ENCODE measurements at places on chromosomes 5 and 9. TPM values are rescaled to one million over a fixed set of nuclear protein-coding genes. Genes with fewer than 3 reads are reported as not detected.

DNA sequence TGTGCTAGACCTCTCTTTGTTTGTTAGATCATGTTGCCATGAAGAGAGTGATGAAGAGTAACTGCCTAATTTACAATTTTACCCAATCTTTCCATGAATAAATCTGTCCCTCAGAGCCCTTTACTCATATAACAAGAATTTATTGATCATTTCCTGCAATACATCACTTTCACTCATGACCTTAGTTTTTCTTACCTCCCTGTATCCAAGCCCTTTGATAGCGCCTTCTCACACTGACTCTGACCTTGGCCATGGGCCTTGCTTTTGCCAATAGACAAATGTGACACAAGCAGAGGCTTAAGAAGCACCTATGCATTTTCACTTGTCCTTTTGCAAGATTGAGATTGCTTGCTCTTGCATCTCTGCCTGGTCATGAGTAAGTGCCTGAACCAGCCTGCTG, 288.1 kb downstream of the NNT start:
- no peak overlapping the region for H3K4me3 ChIP-seq
- H3K27me3 ChIP-seq: no peaks in the 10 kb centered on the region
- no peaks in the 10 kb centered on the region for H3K36me3 ChIP-seq
- DNase-seq: no peak
- no peaks in the 10 kb centered on the region for H3K4me1 ChIP-seq

DNA sequence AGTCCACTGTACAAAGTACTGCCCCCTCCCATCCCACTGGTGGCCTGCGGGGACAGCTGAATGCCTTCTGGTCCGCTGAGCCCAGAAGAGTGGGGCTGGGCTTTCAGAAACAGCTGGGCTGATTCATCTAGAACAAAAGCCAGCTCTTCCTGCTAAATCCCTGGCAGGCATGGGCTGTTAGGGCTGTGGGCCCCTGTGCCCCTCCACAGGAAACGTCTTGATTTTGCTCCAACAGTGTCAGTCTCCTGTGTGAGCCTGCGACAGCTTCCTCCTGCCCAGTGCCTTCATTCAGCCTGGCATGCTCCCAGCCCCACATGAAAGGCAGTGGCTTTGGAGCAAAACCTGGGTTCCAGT, 6.9 kb upstream of the GSN start:
- no peak overlapping the region for H3K27ac ChIP-seq
- H3K4me1 ChIP-seq: no peaks in the 10 kb centered on the region
- no peak for DNase-seq
- no peaks in the 10 kb centered on the region for H3K27me3 ChIP-seq
- no peak overlapping the region for H3K4me3 ChIP-seq
- H3K36me3 ChIP-seq: no peaks in the 10 kb centered on the region

DNA sequence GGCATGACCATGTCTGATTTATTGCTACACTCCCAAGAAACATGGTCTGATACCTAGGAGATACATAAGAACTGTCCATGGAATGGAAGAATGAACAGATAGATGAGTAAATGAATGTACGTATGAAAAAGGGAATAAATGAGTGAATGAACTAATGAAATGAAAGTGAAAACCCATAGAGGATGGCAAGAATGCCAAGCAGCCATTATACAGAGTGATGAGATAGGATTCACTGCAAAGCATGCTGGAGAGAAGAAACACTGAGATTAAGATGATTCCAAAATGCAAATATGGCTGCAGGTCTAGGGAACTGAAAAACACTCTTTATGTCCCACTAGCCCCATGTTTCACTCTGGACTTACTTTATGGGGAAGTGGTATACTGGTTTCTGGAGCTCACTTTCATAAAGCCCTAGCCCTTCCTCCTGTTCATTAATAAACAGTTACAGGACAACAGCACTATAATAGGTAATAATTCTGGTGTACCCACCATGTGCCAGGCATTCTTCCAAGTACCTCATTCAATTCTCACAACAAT, 170.3 kb upstream of the RAD23B start:
- DNase-seq: no peak
- H3K4me1 ChIP-seq: no peaks in the 10 kb centered on the region
- H3K36me3 ChIP-seq: no peaks in the 10 kb centered on the region
- no peaks in the 10 kb centered on the region for H3K27me3 ChIP-seq
- no peak overlapping the region for H3K4me3 ChIP-seq

GRCh38 chr9:112328545-112328944, 4.9 kb downstream of the PTBP3 start:
- H3K4me1 ChIP-seq: no peaks in the 10 kb centered on the region
- H3K27me3 ChIP-seq: no peaks in the 10 kb centered on the region
- no peak overlapping the region for H3K27ac ChIP-seq
- no peaks in the 10 kb centered on the region for H3K36me3 ChIP-seq
- no peak for DNase-seq

DNA sequence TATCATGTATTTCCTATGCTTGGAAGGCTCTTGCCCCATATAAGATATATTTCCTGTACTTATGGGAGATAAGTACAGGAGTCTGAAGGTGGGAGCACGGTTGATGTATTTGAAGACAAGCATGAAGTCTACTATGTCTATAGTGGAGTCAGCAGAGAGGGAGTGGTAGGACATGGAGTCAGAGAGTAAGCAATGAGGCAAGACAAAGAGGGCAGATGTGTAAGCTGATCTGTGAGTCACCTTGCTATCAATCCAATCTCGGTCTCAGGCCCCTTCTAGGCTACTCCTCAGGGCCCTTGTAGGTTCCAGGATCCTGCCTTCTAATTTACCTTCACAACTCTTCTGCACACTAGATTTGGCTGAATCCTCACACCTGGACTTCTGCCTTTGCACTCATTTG, 105.5 kb downstream of the MACIR start:
- no peak overlapping the region for H3K27ac ChIP-seq
- no peak for DNase-seq
- H3K36me3 ChIP-seq: no peaks in the 10 kb centered on the region

- H3K4me1 ChIP-seq: no peaks in the 10 kb centered on the region
- no peak overlapping the region for H3K4me3 ChIP-seq
- H3K27me3 ChIP-seq: no peaks in the 10 kb centered on the region
- H3K27ac ChIP-seq: no peak overlapping the region
- no peak for DNase-seq
- no peaks in the 10 kb centered on the region for H3K36me3 ChIP-seq
Observed at GRCh38 chr5:90645024-90645610, 86.5 kb downstream of the ADGRV1 start.

DNA sequence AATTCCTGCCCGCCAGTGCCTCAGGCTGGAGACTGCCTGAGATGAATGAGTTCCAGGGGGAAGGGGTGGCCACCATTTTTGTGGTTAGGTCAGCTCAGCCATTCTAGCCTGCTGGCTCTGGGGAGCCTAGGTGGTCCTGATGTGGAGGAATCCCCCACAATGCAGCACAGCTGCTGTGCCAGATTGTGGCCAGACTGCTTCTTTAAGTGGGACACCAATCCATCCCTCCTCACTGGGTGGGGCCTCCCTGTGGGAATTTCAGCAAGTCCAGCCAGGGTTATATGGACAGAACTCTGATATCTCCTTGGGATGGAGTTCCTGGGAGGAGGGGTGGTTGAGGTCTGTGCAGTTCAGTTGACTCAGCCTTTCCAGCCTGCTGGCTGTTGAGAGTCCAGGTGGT, 51.2 kb upstream of the DAP start:
- no peaks in the 10 kb centered on the region for H3K27me3 ChIP-seq
- no peaks in the 10 kb centered on the region for H3K36me3 ChIP-seq
- H3K4me3 ChIP-seq: no peak overlapping the region
- H3K27ac ChIP-seq: no peak overlapping the region
- no peaks in the 10 kb centered on the region for H3K4me1 ChIP-seq
- DNase-seq: no peak

- H3K36me3 ChIP-seq: no peaks in the 10 kb centered on the region
- no peak for DNase-seq
- H3K4me3 ChIP-seq: no peak overlapping the region
- H3K4me1 ChIP-seq: no peaks in the 10 kb centered on the region
- H3K27ac ChIP-seq: no peak overlapping the region
Observed at GRCh38 chr5:67935908-67936566, 279.5 kb upstream of the PIK3R1 start.

GRCh38 chr9:15361737-15362136, 54.7 kb upstream of the TTC39B start:
- H3K27me3 ChIP-seq: no peaks in the 10 kb centered on the region
- H3K36me3 ChIP-seq: no peaks in the 10 kb centered on the region
- no peaks in the 10 kb centered on the region for H3K4me1 ChIP-seq
- no peak overlapping the region for H3K4me3 ChIP-seq
- no peak for DNase-seq
- H3K27ac ChIP-seq: no peak overlapping the region

DNA sequence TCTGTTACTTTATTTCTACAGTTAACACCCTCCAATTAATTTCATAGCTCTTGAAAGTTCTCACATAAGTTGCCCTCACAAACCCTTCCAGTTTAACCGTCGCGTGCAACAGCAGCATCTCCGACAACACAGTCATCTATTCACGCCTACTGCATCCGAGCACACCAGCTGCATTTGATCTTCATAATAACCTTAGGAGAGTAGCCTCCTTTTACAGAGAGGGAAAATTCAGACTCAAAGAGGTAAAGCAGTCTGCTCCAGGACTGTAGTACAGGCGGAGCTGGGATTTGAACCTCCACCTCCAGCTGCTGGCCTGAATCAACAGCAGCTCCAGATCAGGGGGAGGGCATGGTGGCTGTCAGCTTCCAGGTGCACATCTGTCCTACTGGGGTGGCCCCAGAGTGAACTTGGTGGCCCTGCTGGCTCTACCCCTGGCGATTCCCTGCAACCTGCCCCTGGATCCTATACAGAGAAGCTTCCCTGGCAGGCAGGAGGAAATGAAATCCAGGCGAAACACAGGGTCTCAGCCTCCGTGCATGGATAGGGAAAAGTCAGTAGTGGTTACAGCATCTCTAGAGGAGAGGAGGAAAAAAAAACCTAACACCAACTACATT, 71.6 kb upstream of the UNC5A start:
- H3K27me3 ChIP-seq: peaks cover 8% of the 10 kb centered on the region
- no peak overlapping the region for H3K4me3 ChIP-seq
- no peak for DNase-seq
- H3K36me3 ChIP-seq: no peaks in the 10 kb centered on the region

- no peaks in the 10 kb centered on the region for H3K4me1 ChIP-seq
- H3K36me3 ChIP-seq: no peaks in the 10 kb centered on the region
- no peak for DNase-seq
- H3K27ac ChIP-seq: no peak overlapping the region
- no peaks in the 10 kb centered on the region for H3K27me3 ChIP-seq
Observed at GRCh38 chr9:122526602-122527001, 491 bp downstream of the OR1N1 start.

GRCh38 chr5:1181451-1182359, 19.7 kb upstream of the SLC6A19 start:
- no peaks in the 10 kb centered on the region for H3K27me3 ChIP-seq
- H3K4me3 ChIP-seq: no peak overlapping the region
- peaks cover 30% of the 10 kb centered on the region for H3K4me1 ChIP-seq
- no peak for DNase-seq
- H3K27ac ChIP-seq: no peak overlapping the region
- H3K36me3 ChIP-seq: no peaks in the 10 kb centered on the region

DNA sequence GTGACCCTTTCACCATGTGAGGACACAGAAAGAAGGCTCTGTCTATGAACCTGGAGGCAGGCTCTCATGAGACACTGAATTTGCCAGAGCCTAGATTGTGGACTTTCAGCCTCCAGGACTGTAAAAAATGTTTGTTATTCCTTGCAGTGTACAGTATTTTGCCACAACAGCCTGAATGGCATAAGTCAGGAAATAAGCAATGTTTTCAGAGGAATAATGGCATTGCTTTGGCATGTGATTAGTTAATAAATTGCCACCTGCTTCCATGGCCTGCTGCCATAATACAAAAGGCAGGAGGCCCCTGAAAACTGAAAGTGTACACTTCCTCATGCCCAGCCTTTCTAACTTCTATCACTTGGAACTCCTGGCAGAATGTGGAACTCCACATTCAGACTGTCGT, 408.1 kb downstream of the GADD45G start:
- no peaks in the 10 kb centered on the region for H3K4me1 ChIP-seq
- DNase-seq: no peak
- H3K4me3 ChIP-seq: no peak overlapping the region
- no peaks in the 10 kb centered on the region for H3K27me3 ChIP-seq

DNA sequence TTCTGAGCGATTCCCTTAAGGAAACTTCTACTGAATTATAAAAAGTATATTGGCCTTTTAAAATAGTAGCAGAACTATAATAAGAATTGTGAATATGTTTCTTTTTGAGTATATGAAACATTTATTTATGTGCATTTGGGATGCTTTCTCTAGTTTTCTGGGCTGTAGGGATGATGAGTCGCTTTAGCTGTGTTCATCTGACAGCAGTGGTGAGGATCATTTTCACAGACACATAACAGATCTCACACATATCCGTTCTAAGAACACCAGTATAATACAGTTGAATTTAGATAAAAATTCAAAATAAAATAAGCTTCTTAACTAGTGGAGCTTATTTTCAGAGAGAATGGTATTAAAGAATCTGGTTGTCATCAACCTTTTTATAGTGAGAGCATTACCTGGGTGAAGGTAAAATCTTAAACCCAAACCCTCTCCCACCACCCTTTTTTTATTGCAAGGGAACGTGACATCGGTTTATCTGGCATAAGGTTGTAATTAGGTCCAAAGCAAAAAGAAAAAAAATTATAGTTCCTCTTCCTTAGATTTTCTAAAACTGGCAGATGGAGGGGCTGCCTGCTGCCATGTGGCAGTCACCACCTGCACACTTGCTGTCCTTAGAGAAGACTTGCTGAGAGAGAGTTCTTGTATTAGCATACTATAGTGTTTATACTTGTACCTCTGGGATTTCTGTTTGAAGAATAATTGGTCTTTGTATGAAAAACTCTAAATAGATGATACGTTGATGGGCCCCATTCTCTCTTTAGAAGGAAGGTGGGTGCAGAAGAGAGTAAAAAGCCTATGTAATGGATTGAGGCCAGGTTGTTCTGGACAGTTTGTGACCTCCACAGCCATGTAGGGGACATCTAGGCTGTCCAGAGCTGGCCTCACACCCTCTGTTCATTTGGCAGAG, 86.8 kb downstream of the CAMK4 start:
- DNase-seq: no peak
- no peaks in the 10 kb centered on the region for H3K27me3 ChIP-seq
- H3K36me3 ChIP-seq: no peaks in the 10 kb centered on the region
- no peaks in the 10 kb centered on the region for H3K4me1 ChIP-seq

- H3K27ac ChIP-seq: peak overlapping the region; percentile 33
- no peaks in the 10 kb centered on the region for H3K27me3 ChIP-seq
- peaks cover 31% of the 10 kb centered on the region for H3K4me1 ChIP-seq
- H3K36me3 ChIP-seq: no peaks in the 10 kb centered on the region
- DNase-seq: no peak
- H3K4me3 ChIP-seq: no peak overlapping the region
Observed at GRCh38 chr9:127077644-127077946, 44.8 kb downstream of the ANGPTL2 start.

DNA sequence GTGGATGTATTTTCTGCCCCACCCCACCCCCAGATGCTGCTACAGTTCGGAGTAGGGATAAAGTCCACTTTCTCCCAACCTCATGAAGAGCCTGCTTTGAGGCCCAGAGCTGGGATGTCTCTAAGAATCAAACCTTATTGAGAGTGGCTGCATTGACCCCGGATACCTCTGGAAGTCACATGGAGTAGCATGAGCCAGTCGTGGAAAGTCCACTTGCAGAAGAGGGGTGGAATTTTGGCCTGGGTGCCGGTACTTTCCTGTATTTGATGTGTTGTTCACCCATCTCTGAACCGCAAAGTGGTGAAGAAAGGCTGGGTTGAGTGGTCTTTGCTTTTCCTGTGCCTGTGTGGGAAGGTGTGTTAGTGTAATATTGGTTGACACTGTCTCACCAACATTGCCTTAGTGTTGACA, 3.7 kb downstream of the OTULIN start:
- H3K27ac ChIP-seq: no peak overlapping the region
- no peaks in the 10 kb centered on the region for H3K4me1 ChIP-seq
- H3K4me3 ChIP-seq: no peak overlapping the region
- H3K36me3 ChIP-seq: no peaks in the 10 kb centered on the region
- H3K27me3 ChIP-seq: no peaks in the 10 kb centered on the region

BHMT gene
- total RNA-seq: not detected

SLC4A9 gene
- total RNA-seq: not detected

LVRN gene
- total RNA-seq: 0.39 TPM

STPG3 gene
- total RNA-seq: not detected

GGTA1 gene
- 11.6 TPM for total RNA-seq
